ENCODE measurements at places on chromosomes 5 and 9. TPM values are rescaled to one million over a fixed set of nuclear protein-coding genes. Genes with fewer than 3 reads are reported as not detected.

The SLC23A1 gene
- not detected for total RNA-seq

DNA sequence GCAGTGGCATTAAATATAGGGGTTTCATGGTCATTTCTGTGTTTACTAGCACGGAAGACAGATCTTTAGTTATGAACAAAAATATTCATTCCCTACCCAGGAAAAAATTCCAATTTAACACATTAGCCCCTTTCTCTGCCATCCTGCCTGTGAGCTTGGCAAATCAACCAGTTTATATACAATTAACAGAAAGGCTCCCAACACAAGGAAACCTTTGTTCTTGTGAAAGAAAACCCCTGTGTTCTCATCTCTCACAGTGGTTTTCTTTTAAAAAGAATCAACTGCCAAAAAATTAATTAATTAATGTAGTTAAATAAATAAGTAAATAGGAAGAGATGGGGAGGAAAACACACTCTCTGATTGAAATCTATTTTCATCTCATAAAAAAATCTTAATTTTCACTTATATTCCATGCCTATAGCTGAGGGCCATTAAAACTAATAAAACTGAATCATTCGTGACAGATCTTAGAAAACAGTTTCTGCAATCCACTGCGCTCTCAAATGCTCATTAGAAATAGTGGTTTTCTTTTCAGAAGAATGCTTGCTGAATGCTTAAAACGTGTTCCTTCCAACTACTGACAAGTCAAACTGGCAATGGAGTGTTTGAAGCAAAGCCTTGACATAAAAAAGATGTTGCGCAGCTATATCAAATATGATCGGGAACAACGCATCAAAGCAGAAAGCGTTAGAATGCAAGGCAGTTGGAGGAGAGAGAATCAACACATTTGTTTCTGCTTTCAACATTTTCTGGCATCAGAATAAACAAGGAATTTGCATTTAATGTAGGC, 387.7 kb downstream of the TLR4 start:
- DNase-seq, result no peak

GRCh38 chr5:119275601-119276173, 80.1 kb upstream of the TNFAIP8 start:
- no peak for DNase-seq

GRCh38 chr9:112446526-112446925, 40.1 kb upstream of the KIAA1958 start:
- DNase-seq, result no peak

- DNase-seq, result no peak
Measured at GRCh38 chr5:120083851-120084542, 380.1 kb upstream of the PRR16 start.

The C9orf50 gene
- not detected for total RNA-seq

The PCDH1 gene
- 0.90 TPM for total RNA-seq
